Upper lobe of left lung (tissue), 6 donors: ENCODE measurements at places on chromosomes 1 and 21.

DNA sequence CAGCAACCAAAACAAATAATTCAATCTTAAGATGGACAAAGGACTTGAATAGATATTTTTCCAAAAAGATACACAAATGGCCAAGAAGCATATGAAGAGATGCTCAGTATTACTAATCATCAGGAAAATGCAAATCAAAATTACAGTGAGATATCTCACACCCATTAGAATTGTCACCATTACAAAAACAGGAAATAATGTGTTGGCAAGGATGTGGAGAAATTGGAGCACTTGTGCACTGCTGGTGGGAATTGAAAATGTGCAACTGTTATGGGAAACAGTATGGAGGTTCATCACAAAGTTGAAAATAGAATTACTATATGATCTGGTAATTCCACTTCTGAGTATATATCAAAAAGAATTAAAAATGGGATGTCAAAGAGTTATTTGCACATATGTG is 83.2 kb downstream of the SH3GLB1 start:
- no peak for DNase-seq

DNA sequence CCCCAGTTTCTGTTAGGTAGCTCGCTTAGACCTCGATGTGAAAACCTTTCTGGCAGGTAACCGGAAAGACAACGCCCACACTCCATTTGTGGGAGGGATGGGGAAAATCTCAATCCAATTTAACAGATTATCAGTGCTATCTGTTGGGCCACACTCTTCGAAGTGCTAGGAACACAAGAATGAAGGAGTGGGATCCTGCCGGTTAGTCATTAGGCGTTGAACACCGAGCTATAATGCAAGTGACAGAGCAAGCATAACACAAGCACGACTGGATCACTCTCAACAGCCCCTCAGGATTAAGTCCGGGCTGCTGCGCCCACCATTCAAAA is 531 bp downstream of the SNIP1 start:
- DNase-seq = no peak

- no peak for DNase-seq
Observed at GRCh38 chr1:41404308-41404761, 43.1 kb downstream of the FOXO6 start.

GRCh38 chr21:22342889-22343288 is 1344.7 kb downstream of the NCAM2 start:
- no peak for DNase-seq

- no peak for DNase-seq
Observed at GRCh38 chr1:4970532-4970931, 316.1 kb downstream of the AJAP1 start.
